ENCODE measurements at places on chromosomes 3 and 15.

GRCh38 chr3:25156626-25157025, 271.4 kb upstream of the RARB start:
- no peak for DNase-seq

- no peak for DNase-seq
Observed at GRCh38 chr3:176623468-176624150, 573.7 kb downstream of the TBL1XR1 start.

- DNase-seq: no peak
Observed at GRCh38 chr3:105014631-105015030, 352.1 kb upstream of the ALCAM start.

DNA sequence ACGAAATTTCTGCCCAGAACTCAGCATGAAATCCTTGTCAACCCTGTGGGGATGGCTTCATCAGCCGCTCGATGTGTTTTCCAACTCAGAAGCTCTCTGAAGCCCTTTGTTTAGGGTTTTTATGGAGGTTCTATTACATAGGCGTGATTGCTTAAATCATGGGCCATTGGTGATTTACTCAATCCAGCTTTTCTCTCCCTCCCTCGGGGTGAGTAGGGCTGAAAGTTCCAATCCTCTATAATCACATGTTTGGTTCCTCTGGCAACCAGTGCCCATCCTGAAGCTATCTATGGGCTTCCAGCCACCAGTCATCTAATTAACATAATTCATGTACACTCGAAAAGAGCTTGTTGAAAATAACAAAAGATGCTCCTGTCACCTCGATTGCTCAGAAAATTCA, 51.6 kb downstream of the GATM start:
- DNase-seq: no peak

GRCh38 chr15:60745469-60746061, 266.6 kb upstream of the ICE2 start:
- DNase-seq: no peak

DNA sequence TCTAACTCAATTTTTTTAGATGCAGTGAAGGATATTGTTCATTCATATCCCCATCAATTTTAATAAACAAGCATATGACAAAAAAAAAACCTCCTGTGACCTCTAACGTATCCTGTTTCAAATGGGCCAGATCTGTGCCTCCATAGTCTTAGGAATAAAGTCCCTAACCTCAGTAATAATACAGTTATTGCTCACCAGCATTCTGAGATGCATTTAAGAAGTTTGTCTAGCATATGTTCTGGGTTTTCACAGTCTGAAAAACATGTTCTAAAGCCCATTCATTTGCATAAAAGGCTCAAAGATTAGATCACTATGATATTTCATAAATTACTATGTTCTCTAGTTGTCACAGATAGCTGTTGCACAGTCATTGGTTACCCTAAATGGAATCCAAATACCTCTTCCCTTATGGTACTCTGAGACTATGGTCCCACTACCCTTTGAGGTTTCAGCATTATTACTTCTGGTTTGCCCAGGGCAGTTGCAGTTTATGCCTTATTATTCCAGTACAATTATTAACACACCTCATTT, 190.1 kb downstream of the ZIC4 start:
- no peak for DNase-seq

DNA sequence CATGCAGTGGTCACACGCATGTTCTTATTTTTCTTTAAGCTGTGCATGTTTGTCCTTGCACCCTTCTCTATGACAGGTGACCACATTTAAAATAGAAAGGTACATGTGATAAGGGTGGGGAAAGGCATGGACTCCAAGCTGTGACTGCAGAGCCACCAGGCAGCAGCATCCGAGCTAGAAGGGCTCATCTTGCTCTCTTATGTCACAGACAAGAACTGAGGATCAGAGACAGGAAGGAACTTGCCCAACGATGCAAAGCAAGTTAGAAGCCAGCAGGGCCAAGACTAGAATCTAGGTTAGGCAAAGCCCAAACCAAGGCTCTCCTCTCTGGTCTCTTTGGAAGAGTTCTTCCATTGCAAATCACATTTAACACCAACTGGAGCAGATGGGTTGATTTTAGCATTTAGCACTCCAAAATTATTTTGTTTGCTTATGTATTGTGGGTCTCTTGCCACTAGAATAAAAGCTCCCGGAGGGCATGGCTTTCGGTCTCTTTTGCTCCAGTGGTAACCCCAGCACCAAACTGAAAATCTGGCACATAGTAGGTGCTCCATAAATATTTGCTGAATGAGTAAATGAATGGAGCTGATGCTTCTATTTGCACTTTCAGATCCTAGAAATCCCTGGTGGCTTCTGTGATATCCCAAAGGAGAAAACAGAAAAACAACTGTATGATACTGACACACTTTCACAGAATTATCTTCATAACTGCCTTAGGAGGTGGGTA, 84.3 kb downstream of the IQSEC1 start:
- DNase-seq: no peak

DNA sequence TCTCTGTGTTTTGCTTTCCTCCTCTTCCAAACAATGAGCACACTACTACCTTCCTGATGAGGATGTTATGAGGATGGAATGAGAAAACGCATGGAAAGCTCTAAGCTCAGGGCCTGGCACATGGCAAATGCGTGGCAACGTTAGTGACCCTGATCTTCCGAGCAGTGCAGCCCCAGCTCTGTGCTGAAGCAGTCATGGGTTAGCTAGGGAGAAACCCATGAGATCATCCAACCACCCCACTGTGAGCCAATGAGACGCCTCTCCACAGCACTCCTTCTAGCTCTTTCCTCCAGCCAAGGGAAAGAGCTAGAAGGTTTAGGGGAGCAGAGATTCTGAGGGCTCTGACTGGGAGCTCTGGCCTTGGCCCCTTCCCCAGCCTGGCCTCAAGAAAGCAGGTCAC, 4.5 kb downstream of the CPN2 start:
- DNase-seq: no peak

GRCh38 chr3:129942296-129942695, 32.2 kb upstream of the TRH start:
- DNase-seq: peak; percentile 27

GRCh38 chr15:78671626-78672211, 30.7 kb upstream of the CHRNB4 start:
- peak; percentile 58 for DNase-seq

- DNase-seq: no peak
Observed at GRCh38 chr3:127545216-127545615, 45.3 kb downstream of the TPRA1 start.

- DNase-seq: no peak
Observed at GRCh38 chr3:188150982-188151381, 3.0 kb upstream of the LPP start.

DNA sequence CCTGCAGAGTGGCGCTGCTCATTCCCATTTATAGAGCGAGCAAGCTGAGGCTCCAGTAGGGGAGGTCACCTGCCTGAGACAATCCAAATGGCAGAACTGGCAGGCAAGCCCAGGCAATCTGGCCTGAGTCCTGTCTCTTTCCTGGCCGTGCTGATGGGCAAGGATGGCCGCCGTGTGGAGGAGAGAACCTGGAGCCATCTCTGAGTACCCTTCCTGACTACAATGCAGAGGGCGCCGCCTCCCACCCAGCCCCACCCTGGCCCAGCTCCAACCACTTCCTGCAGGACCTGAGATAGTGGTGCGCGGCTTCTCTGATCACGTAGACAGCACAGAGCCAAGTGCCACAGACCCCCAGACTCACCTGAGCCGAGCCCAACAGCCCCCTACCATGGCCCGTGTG, 7.0 kb downstream of the TLR9 start:
- DNase-seq: no peak

DNA sequence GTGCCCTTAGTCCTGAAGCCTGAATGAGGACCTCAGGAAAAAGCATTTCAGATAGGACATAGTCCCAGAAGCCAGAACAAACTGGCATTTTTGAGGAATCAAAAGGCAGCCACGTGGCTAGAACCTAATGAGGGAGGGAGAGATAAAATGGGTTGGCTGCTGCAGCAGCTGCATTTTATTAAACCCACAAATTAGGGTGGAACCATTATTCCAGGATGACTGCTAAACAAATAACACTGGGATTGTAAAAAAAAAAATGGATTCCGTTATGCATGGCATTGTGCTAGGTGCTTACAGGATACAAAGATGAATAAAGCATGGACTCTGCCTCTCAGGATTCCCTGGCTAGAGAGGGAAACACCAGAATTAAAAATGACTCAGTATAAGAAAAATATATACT, 141.5 kb downstream of the SATB1 start:
- DNase-seq: no peak

GRCh38 chr3:74614107-74614967, at the start of gene CNTN3:
Gene CNTN3 (minus strand): TSS chr3:74614659. CDS start chr3:74521112, 93,547 bp downstream.
- DNase-seq: no peak

DNA sequence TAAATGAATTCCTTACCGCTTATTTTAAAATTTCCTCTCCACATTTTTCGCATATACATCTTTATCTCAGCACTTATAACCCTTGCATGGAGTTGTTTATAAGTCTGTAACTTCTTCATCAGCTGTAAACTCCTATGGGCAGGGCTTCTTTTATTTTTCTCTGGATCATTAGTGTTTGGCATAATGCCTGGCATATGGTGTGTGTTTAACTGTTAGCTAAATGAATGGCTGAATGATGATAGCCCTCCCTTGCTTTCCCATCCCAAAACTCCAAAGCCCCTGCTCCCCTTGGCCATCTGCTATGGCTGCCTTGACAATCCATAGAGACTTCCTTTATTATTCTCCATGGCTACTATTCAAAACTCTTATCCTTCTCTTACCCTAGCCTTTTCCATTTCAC, 48.1 kb upstream of the SEMA6D start:
- no peak for DNase-seq

DNA sequence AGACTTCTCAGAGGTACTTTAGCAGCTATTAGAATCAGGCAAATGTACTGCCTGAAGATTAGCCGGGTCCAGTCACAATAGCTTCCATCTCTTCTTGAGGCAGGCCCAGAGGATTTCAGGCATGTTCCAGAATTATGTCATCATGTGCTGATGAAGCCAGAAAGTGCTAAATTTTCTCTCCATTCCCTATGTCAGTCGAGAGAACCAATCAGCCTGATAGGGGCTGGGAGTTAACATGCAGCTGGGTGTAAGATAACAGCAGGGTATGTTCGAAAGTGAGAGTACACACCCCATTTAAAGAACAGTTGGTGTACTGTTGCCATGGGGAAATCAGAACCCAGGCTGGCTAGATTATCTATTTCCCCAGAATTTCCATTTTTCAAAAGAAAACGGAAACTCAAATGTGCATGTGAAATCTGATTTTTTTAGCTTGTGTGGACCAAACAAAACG, 48.7 kb downstream of the MYH15 start:
- no peak for DNase-seq

GRCh38 chr3:156661155-156661554, 13.2 kb upstream of the TIPARP start:
- DNase-seq: no peak

GRCh38 chr3:7812490-7812889, 689.1 kb upstream of the LMCD1 start:
- DNase-seq: no peak

DNA sequence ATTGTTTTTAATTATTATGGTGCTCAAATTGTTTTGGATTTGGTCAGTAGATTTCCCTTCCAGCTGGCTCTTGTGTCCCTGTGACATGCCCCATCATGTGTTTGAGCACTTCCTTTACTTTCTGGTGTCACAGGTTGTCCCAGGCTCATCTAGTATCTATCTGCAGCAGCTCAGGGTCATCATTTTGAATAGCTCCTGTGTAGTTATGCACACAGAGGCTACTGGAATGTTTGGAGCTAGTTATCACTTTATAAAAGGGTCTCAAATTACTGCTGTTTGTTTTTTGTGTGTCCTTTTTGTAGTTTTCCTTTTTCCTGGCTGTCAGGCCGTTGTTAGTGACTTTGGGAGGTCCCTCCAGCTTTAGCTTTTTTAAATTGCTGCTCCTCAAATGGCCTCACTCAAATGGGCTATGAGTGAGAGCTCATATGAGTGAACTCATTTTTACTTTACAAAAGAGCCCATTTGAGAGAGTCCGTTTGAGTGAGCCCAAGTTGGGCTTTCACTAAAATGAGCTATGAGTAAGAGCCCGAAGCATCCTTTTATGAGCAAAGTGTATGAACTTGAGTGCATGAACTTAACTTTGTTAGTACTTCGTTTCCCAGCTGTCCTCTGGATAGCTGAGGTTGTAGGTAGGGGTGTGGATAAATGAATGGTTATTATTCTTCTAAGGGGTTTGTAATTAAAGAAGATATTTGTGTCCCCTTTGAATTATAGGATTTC, 43.8 kb downstream of the SQOR start:
- DNase-seq: no peak

GRCh38 chr3:64355401-64355807, 130.1 kb upstream of the PRICKLE2 start:
- no peak for DNase-seq

GRCh38 chr3:124838963-124839362, 48.2 kb downstream of the ITGB5 start:
- no peak for DNase-seq

DNA sequence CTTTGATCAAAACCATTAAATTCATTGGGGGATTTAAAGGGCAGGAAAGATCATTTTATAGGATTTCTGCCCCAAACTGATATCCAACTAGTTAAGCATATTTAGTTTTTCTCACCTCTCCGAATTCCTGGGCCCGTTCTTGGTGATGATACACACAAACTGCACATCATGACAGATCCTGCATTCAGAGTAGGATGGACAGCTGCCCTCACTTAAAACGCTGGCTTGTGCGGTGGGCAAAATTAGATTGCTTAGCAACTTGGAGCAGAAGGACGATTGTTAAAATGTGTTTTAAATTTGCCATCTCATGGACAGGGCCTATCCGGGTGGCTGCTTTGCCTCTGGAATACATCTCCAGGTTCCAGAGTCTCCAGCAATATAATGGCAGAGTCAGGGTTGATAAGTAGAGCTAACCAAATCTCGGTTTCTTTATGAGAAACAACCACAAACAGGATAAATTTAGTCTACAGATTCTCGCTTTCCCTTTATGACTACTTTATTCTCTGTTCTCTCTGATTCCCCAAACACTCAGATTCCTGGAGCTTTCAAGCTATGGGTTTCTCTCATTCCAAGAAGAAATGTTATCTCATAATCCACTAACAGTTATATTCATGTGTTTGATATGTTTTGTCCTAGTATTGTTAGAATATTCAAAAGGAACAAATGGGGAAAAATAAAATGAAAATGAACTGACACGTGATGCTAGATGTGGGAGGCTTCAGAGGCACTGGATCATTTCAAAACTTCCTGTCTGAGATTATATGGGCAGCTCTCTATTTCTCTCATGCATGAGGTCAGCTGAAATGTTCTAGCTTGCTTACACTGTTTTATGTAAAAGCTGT, 1014.1 kb upstream of the SEMA6D start:
- no peak for DNase-seq
